ENCODE measurements at places on chromosomes 7 and 10.

DNA sequence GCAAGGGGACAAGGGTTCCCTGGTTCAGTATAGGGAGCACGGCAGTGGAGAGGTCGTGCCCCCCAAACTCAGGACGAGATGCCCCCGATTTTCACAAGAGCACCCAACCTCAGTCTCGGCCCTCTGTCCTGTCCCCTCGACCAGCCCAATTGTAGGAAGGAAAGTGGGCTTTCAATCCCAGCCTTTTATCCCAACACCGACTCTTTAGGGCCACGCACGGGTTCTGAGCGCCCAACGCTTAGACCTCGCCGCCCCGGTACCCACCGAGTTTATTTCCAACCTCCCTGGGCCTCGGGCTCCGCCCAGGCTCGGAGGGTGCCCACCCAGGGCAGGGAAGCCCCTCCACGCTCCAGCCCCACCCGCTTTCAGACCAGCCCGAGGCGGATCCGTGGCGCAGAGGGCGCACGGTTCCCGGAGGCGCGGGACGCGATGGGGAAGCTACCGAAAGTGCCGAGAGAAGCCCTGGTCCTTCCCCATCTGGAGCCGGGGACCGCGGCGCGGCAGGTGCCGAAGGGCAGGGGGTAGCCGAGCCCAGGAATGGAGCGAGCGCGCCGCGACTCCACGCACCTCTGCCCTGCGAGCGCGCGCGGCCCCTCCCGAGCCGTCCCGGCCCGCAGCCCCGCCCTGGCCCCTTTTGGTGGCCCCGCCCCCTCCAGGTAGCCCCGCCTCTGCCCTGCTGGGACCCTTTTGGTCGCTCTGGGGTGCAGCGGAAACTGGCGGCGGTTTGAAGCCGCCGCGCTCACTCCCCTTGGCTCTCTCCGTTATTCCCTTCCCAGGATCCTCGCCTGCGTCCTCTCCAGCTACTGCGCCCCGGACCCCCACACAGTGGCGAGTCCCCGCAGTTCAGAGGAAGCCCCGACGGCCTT, 20.4 kb downstream of the GRID2IP start:
- DNase-seq = no peak

DNA sequence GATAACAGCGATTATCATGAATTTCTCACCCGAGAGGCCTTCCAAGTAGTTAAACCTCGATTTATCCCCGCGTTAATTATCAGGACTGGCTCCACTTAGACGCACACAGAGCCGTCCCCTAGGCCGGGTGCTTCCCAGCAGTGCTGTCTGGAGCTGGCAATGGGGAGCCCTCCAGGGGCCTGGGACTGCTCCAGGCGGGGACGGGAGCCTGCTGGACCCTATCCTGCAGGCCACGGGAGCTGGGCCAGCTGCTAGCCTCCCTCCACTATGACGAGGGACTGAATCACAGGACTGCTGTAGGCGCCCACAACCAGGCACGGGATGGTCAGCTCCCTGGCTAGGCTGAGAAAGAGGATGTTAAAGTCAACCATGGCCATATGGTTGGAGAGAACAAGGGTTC, 229.1 kb downstream of the ELFN1 start:
- no peak for DNase-seq

- DNase-seq = no peak
Measured at GRCh38 chr10:113822174-113822573, 31.7 kb downstream of the DCLRE1A start.

DNA sequence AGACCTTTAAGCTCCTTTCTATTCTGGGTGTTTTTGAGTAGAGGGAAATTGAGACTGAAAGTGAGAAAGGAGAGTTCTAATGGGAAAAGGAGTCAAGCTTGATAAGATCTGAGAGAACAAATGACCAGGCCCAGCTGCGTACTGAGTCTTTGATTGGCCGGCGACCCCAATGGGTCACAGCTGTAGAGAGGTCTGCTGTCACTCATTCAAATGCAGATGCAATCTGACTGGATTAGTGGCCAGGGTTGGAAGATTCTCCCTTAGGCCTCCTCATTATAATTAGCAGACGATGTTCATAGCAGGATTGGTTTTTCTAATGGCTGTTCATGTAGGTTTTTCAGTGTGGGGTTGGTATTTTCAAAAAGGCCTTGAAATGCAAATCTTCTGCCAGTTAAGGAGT, 127.2 kb upstream of the SLC25A13 start:
- DNase-seq = no peak

DNA sequence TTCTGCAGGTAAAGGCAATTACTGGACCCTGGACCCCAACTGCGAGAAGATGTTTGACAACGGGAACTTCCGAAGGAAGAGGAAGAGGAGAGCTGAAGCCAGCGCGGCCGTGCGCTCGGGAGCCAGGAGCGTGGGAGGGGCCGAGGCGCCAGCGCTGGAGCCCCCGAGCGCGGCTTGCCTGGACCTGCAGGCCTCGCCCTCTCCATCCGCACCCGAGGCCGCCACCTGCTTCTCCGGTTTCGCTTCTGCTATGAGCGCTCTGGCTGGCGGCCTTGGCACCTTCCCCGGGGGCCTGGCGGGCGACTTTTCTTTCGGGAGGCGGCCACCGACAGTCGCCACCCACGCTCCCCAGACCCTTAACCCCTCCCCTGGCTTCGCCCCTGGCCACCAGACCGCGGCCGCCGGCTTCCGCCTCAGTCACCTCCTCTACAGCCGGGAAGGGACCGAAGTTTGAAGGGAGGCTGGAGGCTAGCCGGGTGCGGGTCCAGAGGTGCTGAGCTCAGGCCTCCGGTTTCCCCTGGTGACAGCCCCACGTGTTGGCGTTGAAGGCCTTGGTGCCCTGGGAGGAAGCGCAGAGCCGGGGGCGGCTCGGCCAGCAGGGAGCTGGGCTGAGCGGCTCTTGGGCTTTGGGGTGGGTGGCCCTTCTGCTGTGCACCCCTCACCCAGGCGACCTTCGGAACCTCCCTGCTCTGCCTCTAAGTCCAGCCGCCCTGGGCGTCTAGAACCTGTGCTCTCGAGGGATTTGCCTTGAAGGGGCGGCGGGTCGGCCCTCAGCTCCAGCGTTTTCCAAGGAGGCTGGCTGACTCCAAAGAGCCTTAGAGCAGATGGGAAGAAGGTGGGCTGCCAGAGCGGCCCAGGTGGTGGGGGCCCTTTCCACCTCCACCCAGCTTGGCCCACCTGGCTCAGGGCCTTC, 1.8 kb downstream of the FOXI2 start:
- no peak for DNase-seq

DNA sequence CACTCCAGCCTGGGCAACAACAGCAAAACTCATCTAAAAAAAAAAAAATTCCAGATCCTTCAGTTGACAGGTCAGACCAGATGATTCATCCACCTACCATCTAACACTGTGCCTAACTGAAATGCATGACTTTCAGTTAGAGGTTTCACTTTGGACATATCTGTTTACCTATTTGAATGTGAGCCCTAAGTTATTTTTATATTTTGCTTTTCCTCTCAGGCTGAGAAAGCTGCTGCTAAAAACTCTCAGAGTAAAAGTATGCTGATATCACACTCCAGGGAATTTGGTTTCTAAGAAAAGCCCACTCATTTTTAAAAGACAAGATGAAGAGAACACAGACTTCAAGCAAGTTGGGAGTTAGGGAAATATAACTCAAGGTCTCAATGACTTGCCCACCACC, 126.0 kb downstream of the SGMS1 start:
- DNase-seq = no peak

- DNase-seq = no peak
Measured at GRCh38 chr7:105874055-105874454, 2.3 kb downstream of the ATXN7L1 start.
